Choroid plexus epithelial cell (primary cell): ENCODE measurements at places on chromosomes 2 and 18.

DNA sequence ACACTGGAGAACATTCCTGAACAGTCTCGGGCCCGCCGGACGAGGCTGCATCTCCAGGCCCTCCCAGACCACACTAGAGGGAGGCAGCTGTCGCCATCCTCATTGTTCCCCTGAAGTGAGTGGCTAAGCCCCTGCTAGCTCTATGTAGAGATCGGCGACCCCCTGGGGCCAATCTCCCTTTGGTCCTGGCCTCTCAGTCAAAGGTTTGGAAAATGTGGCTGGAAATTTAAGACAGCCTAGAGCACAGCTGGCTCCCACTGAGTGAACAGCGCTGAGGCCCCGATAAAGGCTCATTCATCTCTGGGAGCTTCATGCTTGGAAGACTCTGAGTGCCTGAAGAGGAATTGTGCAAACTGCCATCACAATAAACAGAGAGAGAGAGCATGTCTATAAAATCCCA, 360.3 kb downstream of the CLIP4 start:
- DNase-seq: no peak

- DNase-seq: peak; percentile 73
Measured at GRCh38 chr2:74063486-74063885, 78.8 kb downstream of the TET3 start.

DNA sequence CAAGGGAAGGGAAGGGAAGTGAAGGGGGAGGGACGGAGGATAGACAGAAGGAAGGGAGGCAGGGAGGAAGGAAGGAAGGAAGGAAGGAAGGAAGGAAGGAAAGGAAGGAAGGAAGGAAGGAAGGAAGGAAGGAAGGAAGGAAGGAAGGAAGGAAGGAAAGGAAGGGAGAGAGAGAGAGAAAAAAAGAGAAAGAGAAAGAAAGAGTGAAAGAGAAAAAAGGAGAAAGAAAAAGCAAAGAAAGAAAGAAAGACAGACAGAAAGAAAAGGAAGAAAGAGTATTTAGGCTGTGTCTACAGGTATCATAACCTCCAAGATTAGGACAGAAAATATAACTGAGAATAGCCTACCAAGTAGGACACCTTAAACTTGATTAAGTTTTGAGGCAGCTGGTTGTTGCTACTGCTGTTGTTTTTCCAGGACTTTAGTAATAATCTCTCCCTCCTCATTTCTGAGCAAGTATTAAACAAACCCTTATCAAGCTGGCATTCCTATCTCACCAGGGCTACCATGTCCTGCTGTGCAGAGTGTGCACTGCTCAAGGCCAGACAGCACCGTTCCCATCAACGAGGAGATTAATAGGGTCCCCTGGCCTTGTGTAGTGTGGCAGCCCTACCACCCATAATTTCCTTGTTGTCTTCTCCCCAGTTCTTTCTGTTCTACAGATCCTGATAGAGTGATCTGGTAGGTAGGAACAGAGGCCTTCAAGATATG, 90.5 kb upstream of the FHL2 start:
- DNase-seq: peak; percentile 77

DNA sequence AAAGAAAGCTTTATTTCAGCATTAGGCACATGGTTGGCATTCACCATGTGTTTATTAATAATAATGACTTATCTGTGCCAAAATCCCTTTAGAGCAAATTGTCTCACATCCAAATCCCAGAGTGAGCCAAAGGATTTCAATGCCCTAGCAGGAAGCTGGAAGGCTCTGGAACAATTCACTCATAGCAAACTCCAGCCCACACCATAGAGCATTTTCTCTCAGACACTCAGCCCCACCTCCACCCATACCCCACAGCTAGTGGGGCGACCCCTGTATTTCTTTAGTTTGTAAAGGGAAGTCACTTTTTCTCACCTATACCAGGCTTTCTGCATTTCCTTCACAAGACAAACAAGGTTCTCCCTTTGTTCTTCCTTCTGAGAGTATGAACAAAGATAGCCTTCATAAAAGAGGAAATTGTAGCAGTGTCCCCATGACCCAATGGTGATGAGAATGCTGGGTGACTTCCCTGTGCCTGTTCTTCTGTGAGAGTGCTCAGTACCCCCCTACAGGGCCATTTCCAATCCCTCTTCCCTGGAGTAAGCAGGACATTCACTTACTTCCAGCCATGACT, 100.1 kb upstream of the APCDD1 start:
- no peak for DNase-seq

DNA sequence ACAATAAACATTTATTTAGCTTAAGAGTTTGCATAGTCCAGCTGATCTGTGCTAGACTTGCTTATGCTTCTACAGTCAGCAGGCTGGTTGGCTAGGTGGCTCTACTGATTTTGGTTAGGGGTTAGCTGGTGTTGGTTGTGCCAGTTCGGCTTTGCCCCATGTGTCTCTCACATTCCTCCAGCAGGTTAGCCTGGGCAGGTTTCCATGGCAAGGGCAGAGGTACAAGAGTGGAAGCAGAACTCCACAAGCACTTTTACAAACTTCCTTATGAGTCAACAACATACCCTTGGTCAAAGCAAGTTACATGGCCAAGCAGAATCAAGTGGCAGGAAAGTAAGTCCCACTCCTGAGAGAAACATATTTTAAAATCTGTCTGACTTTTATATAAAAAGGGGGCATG, 82.3 kb downstream of the SS18 start:
- DNase-seq: no peak

- no peak for DNase-seq
Measured at GRCh38 chr2:20551260-20551944, 99.5 kb downstream of the HS1BP3 start.

- no peak for DNase-seq
Measured at GRCh38 chr2:195437521-195437920, 219.5 kb upstream of the SLC39A10 start.

- DNase-seq: no peak
Measured at GRCh38 chr2:229153951-229154350, 117.1 kb downstream of the PID1 start.

DNA sequence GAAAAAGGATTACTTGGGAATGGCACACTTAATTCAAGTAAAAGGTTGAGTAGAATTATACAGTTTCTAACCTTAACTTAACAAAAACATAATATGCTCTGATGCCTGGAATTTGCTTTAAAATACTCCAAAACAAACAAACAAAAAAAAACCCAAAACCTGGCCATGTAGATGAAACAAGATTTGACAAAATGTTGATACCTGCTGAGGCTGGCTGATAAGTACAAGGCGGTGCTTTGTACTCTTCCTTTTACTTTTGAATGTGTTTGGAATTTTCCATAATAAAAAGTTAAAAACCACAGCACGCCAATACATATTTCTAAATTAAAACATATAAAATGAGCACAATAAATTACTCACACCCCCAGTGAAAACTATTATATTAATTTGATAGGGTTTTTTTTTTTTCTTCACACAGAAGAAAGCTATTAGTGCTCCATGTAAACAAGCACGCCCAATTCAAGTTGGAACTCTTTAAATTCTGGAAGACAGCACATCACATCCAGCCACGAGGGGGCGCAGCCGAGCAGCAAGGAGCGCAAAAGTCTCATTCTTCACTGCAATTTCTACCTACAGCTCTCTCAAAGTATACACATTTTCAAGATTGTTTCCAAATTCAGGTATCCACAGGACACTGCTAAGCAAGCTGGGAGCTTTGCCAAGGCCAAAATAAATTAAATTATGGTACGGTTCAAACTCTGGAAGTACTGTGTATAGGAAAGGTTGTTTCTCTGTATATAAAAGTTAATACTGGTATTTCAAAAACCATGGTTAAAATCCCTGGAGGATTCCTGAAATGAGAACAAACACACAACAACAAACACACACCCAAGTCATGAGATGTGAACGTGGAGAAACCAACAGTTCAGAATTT, 7.5 kb downstream of the SERTAD2 start:
- peak; percentile 79 for DNase-seq

- no peak for DNase-seq
Measured at GRCh38 chr18:62140259-62140658, 46.6 kb downstream of the PIGN start.

- DNase-seq: peak; percentile 35
Measured at GRCh38 chr2:156430236-156430979, 5.8 kb upstream of the GPD2 start.
